ENCODE measurements at places on chromosomes 1 and 21.

DNA sequence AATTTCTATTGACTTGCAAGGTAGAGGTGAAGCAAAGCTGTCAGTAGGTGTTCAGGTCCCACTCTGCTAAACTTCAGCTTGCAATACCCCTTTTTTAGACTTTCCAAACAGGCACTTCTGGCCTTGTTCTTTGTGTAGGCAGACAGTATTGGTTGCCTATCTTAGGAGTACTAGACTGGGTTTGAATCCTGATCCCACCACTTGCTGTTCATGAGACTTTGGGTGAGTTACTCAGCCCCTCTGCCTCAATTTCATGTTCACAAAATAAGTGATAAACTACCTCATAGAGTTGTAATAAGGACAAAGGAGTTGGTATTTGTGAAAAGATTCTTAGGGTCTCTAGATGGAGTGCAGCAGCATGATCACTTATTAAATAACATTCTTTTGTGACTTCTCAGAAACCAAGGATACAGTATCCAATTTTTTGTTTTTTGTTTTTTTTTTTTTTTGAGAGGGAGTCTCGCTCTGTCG is 5.2 kb downstream of the RCC1 start:
- no peak for DNase-seq

DNA sequence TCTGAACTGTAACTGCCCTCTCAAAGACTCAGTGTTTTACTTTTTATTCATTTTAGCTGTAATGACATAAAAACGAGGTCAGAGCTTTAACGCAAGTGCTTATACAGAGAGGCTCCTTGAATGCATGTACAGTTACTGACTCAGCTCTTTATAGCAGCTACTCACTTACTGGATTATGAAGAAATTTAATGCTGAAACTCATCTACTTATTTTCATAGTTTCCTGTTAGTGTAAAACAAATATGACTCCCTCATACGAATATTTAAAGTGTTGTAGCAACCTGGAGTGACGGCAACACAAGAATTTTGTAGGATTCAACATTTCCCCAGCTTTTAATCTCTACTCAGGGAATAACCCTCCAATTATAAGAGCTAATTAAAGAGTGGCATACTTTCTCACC is 32.7 kb downstream of the ADSS2 start:
- DNase-seq = no peak

DNA sequence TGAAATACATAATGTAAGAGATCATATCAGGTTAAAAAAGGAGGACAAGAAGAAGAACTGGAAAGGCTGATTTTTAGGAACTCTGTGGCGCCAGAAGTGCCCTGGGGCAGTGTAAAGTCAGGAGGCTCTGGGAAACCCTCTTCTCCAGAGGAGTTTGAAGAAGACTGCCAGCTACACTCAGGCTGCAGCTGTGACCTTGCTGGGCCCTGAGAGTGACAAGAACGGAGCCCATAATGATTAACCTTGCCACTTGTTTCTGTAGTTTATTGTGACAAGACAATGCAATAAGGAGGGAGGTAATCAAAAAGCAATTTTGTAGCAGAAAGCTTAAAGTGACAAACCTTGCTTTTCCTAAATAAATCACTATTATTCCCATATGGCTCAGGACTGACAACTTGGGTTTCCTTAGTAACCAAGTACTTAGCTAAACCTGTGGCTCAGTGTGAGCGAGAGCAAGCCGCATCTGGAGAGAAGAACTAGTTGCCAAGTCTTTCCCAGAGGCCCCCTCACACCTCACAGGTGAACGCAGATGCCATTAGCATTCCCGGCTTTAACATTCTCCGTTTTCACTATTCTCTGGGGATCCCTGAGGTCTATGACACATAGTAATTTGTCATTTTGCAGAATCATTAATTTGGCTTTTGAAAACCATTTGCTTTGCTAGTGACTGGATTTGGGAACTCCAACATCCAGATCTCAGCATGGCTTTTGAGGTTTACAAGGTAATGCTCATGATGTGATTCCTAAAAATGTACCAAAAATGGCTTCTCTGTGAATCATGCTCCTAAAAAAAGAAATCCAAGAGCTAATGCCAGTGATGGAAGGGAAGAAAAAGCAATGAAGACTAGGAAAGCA is 115.9 kb downstream of the OMA1 start:
- no peak for DNase-seq

DNA sequence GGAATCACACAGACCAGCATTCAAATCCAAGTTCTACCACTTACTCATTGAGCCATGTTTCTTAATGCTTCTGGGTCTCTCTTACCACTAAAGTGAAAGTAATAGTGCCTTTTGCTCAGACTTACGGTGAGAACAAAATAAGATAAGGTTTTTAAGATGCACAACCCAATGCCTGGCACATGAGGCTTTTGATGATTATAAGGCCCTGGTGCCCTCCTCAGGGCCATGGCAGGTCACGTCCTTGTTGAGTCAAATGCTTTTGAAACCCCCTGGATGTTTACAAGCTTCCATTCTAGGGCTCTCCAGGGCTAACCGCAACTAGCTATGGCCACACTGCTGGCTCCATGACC is 76.0 kb downstream of the TENT5C start:
- DNase-seq = no peak

DNA sequence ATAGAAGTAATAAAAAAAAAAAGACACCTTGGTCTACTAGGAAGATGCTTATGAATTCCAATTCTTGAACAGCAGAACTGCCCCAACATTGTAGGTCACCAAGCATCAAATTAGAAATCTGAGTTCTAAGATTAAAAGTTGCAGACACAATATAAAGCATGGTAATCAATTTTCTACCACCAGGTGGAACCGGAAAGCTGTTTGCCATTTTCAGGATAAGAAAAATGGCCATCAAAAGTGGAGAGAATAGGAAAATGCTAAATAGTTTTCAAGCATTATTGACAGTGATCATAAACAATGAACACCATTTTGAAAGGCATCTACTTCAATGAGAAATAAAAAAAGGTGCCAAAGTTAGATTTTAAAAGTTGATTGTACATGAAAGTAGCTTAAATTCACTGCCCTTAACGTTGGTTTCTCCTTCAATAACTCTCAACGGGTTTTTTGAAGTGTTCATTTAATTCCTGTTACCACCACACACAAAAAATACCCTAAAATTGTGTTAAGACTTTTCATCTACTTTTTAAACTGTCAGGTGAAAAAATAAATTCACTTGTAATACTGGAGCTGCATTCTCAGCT is 252.9 kb downstream of the KCNT2 start:
- DNase-seq = peak; percentile 3

GRCh38 chr1:201737352-201738060 is 91.5 kb upstream of the IPO9 start:
- DNase-seq = no peak
